ENCODE measurements at places on chromosomes 12 and 14. TPM values are rescaled to one million over a fixed set of nuclear protein-coding genes. Genes with fewer than 3 reads are reported as not detected.

DNA sequence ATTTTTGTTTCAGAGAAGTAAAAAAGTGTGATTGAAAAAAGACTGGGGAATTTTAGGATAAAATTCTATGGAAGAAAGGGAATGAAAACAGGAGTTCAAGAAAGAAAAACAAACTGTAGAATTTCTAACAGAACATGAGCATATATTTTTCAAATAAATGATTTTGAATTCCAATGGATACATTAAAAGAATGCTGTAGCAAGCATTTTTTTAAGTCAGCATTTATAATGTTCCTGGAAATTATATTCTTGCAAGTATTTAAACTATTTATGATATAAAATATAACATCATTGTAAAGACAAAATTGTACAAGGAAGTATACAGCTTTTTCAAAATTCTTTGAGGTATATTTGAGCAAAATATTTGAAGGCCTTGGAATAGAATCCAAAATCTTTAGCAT, 450.7 kb downstream of the AEBP2 start:
- no peaks in the 10 kb centered on the region for H3K4me1 ChIP-seq
- no peak overlapping the region for H3K4me3 ChIP-seq
- no peak overlapping the region for H3K27ac ChIP-seq
- no peaks in the 10 kb centered on the region for H3K27me3 ChIP-seq
- H3K36me3 ChIP-seq = no peaks in the 10 kb centered on the region
- DNase-seq = no peak

GRCh38 chr12:108649669-108650068, 16.0 kb upstream of the SELPLG start:
- H3K27me3 ChIP-seq = no peaks in the 10 kb centered on the region
- no peak overlapping the region for H3K27ac ChIP-seq
- no peaks in the 10 kb centered on the region for H3K4me1 ChIP-seq
- 0 out of 2 replicates have a peak, but pooled peaks cover 23% of the 10 kb centered on the region for H3K36me3 ChIP-seq
- no peak overlapping the region for H3K4me3 ChIP-seq

DNA sequence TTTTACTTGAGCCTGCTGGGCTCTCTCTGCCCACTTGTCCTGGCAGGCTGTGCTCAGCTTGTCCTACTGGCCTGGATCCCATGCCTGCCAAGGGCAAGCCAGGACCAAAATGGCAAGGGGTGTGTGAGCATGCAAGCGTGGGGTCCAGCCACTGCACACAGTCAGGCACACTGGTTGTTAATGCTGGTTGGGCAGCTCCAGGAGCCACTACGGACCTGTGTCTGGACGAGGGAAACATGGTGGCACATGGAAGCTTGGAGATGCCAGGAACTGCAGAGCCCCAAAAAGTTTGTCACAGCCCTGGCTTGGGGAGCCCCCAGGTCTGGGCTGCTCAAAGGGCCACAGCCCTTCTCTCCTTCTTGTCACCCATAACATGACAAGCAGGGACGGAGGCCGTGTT, 83.8 kb downstream of the ACSS3 start:
- no peak for DNase-seq
- H3K27ac ChIP-seq = no peak overlapping the region
- H3K27me3 ChIP-seq = no peaks in the 10 kb centered on the region
- H3K4me1 ChIP-seq = no peaks in the 10 kb centered on the region
- no peak overlapping the region for H3K4me3 ChIP-seq

The PMCH gene
- not detected for total RNA-seq

- no peak overlapping the region for H3K4me3 ChIP-seq
- no peaks in the 10 kb centered on the region for H3K36me3 ChIP-seq
- no peaks in the 10 kb centered on the region for H3K4me1 ChIP-seq
Observed at GRCh38 chr14:76376409-76376877, 506 bp downstream of the ESRRB start.

GRCh38 chr12:64219145-64219544, 3.0 kb downstream of the KICS2 start:
- H3K27me3 ChIP-seq = no peaks in the 10 kb centered on the region
- 0 out of 2 replicates have a peak, but pooled peaks cover 4% of the 10 kb centered on the region for H3K36me3 ChIP-seq
- H3K27ac ChIP-seq = peak overlapping the region; percentile 35
- peaks cover 29% of the 10 kb centered on the region for H3K4me1 ChIP-seq

- no peaks in the 10 kb centered on the region for H3K36me3 ChIP-seq
- H3K4me1 ChIP-seq = peaks cover 35% of the 10 kb centered on the region
- no peak for DNase-seq
- H3K27me3 ChIP-seq = no peaks in the 10 kb centered on the region
- H3K27ac ChIP-seq = no peak overlapping the region
- H3K4me3 ChIP-seq = no peak overlapping the region
Observed at GRCh38 chr14:73762375-73762822, 48.2 kb upstream of the PNMA1 start.

- no peaks in the 10 kb centered on the region for H3K4me1 ChIP-seq
- no peaks in the 10 kb centered on the region for H3K36me3 ChIP-seq
- no peak overlapping the region for H3K4me3 ChIP-seq
Observed at GRCh38 chr12:40745386-40745785, 53.1 kb downstream of the CNTN1 start.

The OR10G3 gene
- total RNA-seq = not detected

DNA sequence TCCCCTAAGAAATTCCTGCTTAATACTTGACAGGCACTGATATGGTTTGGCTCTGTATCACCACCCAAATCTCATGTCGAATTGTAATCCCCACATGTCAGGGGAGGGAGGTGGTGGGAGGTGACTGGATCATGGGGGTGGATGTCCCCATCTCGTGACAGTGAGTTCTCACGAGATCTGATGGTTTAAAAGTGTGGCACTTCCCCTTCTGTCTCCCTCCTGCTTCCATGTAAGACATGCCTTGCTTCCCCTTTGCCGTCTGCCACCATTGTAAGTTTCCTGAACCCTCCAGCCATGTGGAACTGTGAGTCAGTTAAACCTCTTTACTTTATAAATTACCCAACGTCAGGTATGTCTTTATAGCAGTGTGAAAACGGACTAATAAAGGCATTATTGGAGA, 198.0 kb downstream of the FOXN3 start:
- no peak for DNase-seq
- no peaks in the 10 kb centered on the region for H3K36me3 ChIP-seq
- H3K4me1 ChIP-seq = no peaks in the 10 kb centered on the region
- no peak overlapping the region for H3K4me3 ChIP-seq
- H3K27ac ChIP-seq = no peak overlapping the region
- H3K27me3 ChIP-seq = peaks cover 67% of the 10 kb centered on the region

The ZFYVE21 gene
- 118 TPM for total RNA-seq

DNA sequence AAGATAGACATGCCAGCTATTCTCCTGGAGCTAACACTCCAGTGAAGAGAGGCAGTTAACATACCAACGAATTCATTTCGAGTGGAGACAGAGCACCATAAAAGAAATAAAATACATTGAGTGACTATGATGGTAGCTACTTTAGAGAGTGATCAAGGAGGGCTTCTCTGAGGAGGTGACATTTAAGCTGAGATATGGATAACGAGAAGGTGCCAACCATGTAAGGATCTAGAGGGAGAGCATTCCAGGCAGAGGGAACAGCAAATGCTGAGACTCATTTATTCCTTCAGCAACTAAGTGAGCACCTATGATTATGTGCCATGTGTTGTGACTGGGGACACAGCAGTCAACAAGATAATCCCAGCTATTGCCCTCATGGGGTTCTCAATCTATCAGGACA, 28.3 kb upstream of the OAS1 start:
- H3K4me1 ChIP-seq = no peaks in the 10 kb centered on the region
- H3K27me3 ChIP-seq = peaks cover 87% of the 10 kb centered on the region
- DNase-seq = no peak
- H3K4me3 ChIP-seq = no peak overlapping the region
- no peak overlapping the region for H3K27ac ChIP-seq

The MMP19 gene
- total RNA-seq = 0.60 TPM

The OSBPL8 gene
- total RNA-seq = 53.2 TPM

DNA sequence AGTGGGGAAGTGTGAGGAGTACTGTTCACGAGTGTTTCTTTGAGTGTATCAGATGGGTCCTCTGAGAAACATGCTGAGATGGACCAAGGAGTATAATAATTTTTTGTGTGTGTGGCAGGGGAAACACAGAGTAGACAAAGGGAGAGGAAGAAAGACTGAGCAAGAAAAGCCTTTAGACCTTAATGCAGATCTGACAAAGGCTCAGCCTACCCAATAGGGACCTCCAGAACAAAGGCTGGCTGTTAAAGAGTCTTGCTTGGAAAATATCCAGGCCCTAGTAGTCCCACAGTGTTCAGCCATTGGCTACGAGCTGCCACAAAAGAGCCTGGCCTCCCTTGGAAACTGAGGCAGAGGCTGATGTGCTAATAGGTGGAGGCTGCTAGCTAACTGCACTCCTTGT, 13.5 kb downstream of the COQ5 start:
- no peak overlapping the region for H3K4me3 ChIP-seq
- H3K27ac ChIP-seq = no peak overlapping the region
- H3K27me3 ChIP-seq = no peaks in the 10 kb centered on the region
- H3K36me3 ChIP-seq = no peaks in the 10 kb centered on the region

- H3K4me1 ChIP-seq = no peaks in the 10 kb centered on the region
- H3K4me3 ChIP-seq = no peak overlapping the region
- H3K27me3 ChIP-seq = no peaks in the 10 kb centered on the region
- H3K27ac ChIP-seq = no peak overlapping the region
Observed at GRCh38 chr14:37862263-37862662, 266.8 kb downstream of the TTC6 start.

- no peak overlapping the region for H3K4me3 ChIP-seq
- H3K4me1 ChIP-seq = peaks cover 5% of the 10 kb centered on the region
Observed at GRCh38 chr12:116955382-116956021, 44.8 kb downstream of the FBXW8 start.

Data from PC-9 (cell line).